H54 (cell line): ENCODE measurements at places on chromosomes 5 and 9.

- DNase-seq, result no peak
Measured at GRCh38 chr5:14223372-14223771, 80.2 kb downstream of the TRIO start.

DNA sequence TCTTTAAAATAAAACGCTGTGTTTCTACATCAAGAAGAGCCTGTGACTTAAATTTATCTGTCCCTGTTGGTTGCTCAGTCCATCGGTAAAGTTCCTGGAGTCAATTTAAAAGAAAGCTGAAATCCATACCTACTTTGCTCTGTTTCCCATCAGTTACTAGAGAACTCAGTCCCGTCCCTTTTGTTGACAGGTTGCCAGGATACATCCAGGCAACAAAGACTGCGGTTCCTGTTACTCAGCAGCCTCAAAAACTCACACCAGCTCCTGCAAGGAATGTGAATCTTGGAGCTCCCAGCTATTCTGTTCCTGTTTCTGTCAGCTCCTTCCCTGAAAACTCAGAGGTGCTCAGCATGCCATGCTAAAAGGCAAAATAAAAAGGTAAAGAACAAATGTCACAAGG is at the start of gene ZNF474:
ZNF474 (plus strand) TSS at position 241 of the 400 bp plus-strand sequence. CDS start 22,445 bp downstream, outside the sequence.
- DNase-seq, result no peak

DNA sequence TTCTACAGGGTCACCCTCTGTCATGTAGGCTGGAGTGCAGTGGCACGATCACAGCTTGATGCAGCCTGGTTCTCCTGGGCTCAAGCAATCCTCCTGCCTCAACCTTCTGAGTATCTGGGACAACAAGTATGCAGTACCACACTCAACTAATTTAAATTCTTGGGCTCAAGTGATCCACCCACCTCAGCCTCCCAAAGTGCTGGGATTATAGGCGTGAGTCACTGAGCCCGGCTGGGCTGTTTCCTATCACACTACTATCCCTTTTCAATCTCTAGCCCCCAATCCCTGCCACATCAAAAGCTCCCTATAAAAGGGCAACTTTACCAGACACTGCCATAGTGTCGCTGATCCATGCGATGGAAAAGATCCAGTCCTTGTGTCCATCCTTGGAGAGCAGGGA is 20.4 kb downstream of the DCAF12 start:
- no peak for DNase-seq

- DNase-seq, result no peak
Measured at GRCh38 chr5:72615061-72615460, 107.9 kb upstream of the ZNF366 start.

DNA sequence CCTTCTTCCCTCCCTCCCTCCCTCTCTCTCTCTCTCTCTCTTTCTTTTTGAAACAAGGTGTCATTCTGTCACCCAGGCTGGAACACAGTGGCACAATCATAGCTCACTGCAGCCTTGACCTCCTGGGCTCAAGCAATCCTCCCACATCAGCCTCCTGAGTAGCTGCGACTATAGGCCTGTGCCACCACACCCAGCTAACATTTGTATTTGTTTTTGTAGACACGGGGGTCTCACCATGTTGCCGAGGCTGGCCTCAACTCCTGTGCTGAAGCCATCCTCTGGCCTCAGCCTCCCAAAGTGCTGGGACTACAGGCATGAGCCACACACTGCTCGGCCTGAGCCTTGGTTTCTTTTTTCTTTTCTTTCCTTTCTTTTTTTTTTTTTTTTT is 45.8 kb downstream of the PLPP7 start:
- DNase-seq, result no peak

DNA sequence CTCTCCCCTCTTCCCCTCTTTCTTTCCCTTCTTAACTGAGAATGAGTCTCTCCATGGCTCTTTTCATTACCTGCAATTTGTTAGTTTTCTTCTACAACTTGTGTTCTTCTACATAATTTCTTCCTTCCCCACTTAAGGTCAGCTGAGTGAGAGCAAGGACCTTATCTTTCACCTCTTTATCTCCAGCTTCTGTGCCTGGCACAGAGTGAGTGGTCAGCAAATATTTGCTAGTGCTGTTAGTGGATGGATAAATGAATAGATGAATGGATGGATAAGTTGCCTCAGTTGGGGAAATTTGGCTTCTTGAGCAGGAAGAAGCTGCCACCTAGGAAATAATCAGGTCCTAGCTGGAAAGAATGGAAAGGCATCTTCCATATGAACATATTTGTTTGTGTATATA is 44.6 kb upstream of the PPARGC1B start:
- DNase-seq, result no peak
